Hair follicle dermal papilla cell (primary cell): ENCODE measurements at places on chromosomes 6 and 20. TPM values are rescaled to one million over a fixed set of nuclear protein-coding genes. Genes with fewer than 3 reads are reported as not detected.

The NTSR1 gene
- total RNA-seq = 0.36 and 0.49 TPM in 2 replicates

The C6orf141 gene
- total RNA-seq = 0.12 TPM in 1 of 2 replicates, not detected in the other

The FAM162B gene
- total RNA-seq = 0.61 and 0.81 TPM in 2 replicates

The IMPG1 gene
- total RNA-seq = not detected in 2 replicates

The PTCRA gene
- total RNA-seq = not detected in 2 replicates

The MYL9 gene
- total RNA-seq = 111 and 160 TPM in 2 replicates

The EEF1A2 gene
- under 0.01 and 0.24 TPM in 2 replicates for total RNA-seq

The SNAI1 gene
- total RNA-seq = 3.1 and 3.5 TPM in 2 replicates
